ENCODE measurements at places on chromosomes 13 and 19. TPM values are rescaled to one million over a fixed set of nuclear protein-coding genes. Genes with fewer than 3 reads are reported as not detected.

ZNF429 gene
- total RNA-seq = 5.3 TPM

SLC7A10 gene
- not detected for total RNA-seq

- no peak for ATAC-seq
Observed at GRCh38 chr13:65530688-65531087, 1699.4 kb downstream of the PCDH9 start.

DNA sequence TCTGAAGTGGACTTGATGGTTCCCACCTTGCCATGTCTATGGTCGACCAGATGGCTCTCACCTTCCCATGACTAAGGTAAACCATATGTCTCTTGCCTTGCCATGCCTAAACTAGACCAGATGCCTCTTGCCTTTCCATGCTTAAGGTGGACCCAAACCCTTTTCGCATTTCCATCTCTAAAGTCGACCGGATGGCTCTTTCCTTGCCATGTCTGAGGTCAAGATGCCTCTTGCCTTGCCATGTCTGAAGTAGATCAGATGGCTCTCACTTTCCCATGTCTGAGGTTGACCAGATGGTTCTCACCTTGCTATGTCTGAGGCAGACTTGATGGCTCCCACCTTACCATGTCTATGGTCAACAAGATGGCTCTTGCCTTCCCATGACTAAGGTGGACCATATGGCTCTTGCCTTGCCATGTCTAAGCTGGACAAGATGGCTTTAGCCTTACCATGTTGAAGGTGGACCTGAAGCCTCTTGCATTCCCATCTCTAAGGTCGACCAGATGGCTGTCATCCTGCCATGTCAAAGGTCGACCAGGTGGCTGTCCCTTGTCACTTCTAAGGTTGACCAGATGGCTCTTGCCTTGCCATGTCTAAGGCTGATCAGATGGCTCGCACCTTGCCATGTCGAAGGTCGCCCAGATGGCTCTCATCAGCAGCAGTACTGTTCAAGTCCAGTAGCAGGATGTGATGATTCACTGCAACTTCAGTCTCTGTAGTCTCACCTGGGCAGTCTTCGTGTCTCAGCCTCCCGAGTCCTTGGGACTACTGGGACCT, 1439.4 kb downstream of the UQCRFS1 start:
- ATAC-seq = no peak

DNA sequence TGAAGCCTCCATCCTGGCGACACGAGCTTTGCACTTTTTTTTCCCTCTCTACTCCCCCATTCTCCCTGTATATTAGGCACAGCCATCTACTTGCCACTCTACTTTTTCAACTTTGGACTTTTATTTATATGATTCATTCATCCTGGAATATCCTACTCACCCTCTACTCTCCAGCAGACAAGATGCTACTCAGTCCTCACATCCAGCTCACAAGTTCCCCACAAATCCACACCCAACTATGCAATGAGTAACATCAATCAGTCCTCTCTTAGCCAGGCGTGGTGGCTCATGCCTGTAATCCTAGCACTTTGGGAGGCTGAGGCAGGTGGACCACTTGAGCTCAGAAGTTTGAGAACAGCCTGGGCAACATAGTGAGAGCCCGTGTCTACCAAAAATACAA, 23.9 kb upstream of the URAD start:
- ATAC-seq = no peak

ZNF841 gene
- total RNA-seq = 8.2 TPM
